ENCODE measurements at places on chromosomes 5 and 9.

DNA sequence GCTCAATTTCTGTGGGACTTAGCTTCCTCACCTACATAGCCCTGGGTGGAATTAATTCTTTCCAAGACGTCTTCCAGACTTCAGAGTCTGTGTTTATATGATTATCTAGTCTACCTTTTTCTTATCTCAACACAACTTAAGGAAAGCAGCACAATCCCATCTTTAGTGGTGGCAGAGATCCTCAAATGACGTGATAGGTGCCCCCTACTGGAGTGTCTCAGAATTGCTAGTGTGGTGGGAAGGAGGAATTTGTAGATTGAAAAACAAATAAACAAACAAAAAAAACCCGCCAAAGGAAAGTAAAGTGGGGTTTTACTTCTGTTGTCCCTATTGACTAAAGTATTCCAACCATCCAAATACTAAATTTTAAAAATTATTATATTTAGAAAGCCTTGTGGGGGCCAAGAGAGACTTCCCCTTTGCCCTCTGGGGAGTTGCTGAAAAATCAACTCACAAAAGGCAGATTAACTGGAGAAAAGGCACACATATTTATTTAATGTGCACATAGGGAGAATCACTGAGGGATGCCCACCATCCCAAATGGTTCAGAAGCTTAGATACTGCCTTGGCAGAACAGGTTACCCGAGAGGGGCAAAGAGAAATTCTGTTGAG is 283.3 kb downstream of the TMEM167A start:
- DNase-seq, result peak; percentile 48

DNA sequence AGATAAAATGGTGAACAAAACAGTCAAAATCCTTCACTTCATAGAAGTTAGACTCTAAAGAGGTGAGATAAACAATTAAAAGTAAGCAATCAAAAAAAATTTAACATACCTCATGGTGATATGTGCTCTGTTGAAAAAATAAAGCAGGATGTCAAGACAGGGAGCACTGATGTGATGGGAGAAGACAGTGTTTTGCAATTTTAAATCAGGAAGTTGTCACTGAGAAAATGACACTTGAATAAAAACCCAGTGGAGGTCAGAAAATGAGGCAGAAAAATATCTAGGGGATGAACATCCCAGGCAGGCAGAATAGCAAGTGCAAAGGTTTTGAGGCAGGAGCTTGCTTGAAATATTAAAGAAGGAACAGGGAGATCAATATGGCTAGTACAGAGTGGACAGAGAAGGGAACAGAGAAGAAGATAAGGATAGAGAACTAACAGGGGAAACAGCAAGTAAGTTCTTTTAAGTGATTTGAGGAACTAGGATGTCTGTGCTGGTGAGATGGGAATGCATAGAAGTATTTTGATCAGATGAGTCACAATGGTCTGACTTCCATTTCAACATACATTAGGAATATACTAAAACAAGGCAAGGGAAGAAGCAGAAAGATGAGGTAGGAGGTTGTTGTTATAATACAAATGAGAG is 130.4 kb downstream of the CHSY3 start:
- DNase-seq, result peak; percentile 31

- no peak for DNase-seq
Measured at GRCh38 chr5:160685695-160686094, 166.3 kb downstream of the ATP10B start.

DNA sequence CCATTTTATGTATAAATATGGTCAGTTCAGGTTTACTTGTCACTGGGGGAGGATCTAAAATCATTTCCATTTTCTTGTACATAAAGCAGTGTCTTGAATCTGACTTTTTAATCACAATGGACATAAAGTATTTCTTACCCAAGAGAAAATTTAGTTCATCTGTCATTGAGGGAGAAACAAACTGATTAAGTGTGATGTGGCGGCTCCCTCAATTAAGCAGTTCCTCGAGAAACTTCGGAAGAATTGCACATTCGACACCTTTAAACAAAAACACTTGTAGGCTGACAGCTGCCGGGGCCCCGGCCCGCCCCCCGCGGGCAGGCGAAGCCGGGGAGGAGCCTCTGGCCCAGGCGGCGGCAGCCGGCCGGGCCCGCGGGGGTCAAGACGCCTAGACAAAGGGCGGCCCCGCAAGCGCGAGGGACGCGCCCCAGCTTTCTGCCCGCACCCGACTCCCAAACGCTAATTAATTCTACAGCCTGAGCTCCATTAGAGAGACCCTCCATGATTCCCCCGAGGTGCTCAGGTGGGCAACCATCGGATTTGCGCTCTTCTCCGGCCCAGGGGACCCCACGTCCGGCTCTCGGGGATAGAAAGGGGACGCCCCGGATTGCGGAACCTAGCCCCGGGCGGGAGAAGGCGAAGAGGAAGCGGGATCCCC is 750 bp downstream of the TRIM36 start:
- DNase-seq, result no peak

DNA sequence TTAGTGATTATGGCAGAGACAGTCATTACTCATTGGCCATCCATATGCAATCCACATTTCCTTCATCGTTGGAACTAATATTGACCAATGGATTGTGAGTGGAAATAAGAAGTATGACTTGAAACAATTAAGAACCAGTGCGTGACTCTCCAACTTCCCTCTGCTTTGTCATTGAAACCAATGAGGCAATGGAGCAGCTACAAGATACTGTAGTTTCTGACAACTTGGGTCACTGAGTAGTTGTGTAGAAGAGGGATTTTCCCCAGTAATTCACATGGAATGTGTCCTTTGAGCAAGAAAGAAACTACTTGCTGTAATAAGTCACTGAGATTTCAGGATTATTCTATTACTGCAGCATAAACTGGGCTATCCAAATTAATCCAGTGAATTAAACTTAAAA is 785.3 kb upstream of the RIOK2 start:
- DNase-seq, result no peak

DNA sequence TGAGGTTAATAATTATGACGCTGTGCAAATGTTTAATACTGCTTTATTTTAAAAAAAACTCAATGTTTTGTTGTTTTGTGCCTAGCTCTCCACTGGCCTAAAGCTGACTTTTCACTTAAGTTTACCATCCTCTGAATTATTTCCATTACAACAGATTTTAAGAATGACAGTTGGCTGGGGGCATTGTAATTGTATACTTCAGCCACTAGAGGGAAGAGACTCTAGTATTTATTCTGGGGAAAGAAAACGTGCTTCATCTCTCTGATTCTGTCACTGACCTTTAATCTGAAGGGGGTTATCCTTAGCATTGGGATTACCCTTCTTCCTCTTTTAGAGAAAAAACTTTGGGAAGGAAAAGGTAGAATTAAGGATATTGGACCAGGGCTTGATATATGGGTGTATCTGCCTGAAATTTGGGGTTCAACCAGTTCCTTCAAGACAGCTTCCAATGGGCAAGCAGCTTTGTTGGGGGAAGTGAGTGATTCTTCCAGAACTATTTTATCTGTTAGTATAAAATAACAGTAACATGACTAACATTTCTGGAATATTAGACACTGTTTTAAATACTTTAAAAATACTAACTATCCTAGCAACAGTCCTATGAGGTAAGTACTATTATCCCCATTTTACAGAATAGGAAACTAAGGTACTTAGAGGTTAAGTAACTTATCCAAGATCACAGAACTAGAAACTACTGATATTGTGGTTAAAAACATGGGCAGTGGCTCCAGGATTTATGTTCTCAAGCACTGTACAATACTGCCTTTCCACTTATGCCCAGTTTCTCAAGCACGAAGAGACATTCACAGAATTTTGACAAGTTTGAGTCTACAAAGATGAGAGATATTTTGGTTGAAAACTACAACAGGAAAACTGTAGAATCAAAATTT is 208.4 kb downstream of the CD180 start:
- DNase-seq, result peak; percentile 28

GRCh38 chr5:95969055-95969454 is 7.4 kb upstream of the ELL2 start:
- no peak for DNase-seq

DNA sequence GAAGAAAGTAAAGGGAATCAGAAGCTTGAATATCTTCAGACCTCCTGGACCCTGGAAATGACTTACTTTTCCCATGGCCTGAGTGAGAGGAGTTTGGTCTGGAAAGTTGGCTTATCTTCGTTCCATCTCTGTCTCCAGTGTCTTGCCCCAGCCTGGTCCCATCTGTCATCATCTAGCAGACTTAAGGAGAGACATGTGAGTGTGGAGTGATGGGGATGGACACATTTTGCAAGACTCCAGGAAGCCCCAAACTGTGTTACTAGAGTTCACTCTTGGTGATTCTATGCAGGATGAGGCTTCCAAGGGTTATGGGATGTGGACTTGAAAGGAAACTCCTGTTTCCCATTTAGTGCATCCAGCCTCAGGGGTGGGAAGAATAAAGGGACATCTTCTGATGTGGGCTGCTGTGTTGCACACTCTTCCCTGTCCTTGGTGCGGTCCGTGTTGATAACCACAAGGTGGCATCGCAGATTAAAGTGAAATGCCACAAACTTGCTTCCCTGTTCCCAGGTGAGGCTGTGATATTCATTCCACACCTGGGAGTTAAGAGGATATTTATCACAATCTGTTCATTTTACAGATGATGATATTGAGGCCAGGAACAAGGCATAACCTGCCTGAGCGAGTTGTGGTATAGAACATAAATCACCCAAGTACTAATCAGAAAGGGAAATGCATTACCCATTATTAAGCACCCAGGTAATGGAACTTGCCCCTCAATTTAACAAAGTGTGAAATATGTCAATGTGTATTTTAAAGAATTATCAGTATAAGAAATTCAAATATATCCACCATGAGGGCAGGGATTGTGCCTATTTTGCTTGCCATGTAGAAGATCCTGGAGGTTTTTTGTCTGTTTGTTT is 269.9 kb upstream of the PAPPA start:
- DNase-seq, result peak; percentile 74

DNA sequence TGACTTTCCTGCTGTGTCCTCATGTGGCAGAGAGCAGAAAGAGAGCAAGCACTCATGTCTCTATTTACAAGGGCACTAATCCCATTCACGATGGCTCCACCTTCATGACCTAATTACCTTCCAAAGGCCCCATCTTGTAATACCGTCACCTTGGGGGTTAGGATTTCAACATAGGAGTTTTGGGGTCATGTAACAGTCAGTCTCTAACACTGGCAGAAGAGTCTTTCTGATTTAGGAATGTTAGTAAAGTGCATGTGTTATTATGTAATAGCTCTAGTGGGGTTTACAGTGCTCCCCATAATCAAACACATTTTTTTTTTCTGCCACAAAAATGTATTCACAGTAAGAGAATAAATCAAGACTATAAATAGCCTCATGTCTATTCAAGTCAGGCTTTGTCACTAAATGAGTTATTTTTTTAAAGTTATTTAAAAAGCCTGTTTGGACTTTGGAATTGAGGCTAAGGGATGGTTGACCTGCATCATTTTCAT is 19.1 kb downstream of the GALNT10 start:
- DNase-seq, result peak; percentile 31

- peak; percentile 93 for DNase-seq
Measured at GRCh38 chr5:135269931-135270421, 129.1 kb downstream of the MACROH2A1 start.

DNA sequence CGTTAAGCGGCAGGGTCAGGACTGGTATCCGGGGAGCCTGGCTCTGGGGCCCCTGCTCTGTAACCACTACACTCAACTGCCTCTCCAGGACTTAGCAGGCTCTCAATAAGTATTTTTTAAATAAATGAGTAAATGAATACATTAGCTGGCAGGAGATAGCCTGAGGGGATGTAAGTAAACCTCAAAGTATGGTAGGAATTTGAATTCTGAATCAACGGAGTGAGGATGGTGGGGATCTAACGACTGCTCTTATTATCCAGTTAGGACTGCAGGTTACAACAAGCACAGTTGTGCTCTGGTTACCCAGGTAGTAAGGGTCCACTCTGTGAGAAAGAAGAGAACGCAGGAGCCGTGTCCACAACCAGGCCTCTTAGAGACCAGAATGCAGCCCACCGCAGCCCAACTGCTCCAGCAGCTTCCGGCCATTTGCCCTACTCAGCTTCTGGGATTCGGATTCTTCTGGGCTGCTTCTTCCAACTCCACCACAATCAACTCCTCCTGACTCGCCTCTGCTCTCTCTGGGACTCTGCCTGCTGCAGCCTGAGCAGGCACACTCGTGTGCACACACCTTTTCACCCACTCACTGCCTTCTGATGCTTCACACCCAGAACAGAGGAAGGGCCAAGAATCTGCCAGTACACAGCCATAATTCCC is 52.6 kb downstream of the MED27 start:
- peak; percentile 45 for DNase-seq

All from fibroblast of villous mesenchyme (primary cell).